ENCODE measurements at places on chromosomes 11 and 22.

DNA sequence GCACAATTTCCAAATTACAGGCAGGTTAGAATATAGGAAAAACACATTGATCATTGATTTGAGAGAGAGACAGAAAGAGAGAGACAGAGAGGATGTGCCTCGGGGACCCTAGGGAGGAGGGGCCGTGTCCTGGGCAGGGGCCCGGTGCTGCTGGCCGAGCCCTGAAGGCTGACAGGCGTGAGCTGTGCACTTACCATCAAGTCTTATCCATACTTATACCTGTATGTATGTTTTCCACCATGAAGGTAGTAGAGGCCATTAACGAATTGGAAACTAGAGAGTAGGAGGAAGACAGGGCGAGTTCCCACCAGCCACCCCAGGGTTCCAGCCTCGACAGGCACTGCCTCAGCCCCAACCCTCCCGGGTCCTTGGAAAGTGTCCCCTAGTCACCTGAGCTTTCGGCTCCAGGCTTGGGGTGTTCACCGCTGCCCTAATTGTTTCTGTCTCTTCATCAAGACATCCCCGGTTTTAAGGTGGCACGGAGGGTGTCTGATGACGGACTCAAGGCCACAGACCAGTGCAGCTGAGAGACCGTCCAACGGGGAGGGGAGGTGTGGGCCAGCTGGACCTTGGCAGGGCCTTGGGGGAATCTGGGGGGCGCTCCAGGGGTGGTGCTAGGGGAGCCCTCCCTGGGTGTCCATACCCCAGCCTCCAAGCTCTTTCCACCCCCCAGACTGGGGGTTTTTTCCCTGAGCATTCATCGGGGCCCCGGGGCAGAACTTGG, 431.3 kb downstream of the TBC1D22A start:
- no peak for DNase-seq

- DNase-seq: no peak
Measured at GRCh38 chr11:115078461-115079438, 400.4 kb downstream of the NXPE2 start.

- DNase-seq: no peak
Measured at GRCh38 chr11:2780850-2781407, 81.1 kb upstream of the KCNQ1OT1 start.

- DNase-seq: no peak
Measured at GRCh38 chr22:46598737-46599424, 21.3 kb upstream of the GRAMD4 start.

GRCh38 chr11:46252373-46252914, 25.0 kb upstream of the CREB3L1 start:
- DNase-seq: no peak

DNA sequence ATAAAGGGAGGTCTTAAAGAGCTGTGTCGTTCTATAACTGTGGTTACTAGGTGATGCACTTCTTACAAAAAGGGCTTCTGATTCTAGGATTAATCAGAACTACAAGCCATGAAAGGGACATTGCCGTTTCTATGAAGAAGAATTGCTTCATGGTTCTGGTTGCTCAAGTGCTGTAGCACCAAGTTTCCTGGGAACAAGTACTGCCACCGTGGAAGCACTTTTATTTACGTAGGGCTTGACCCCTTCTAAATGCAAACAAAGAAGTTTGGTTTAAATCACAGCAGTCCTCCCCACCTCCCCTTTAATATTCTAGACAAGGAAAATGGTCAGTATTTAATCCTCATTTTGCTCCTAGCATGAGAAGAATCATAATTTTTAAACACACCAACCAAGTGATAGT, 9.8 kb downstream of the YAP1 start:
- DNase-seq: no peak

DNA sequence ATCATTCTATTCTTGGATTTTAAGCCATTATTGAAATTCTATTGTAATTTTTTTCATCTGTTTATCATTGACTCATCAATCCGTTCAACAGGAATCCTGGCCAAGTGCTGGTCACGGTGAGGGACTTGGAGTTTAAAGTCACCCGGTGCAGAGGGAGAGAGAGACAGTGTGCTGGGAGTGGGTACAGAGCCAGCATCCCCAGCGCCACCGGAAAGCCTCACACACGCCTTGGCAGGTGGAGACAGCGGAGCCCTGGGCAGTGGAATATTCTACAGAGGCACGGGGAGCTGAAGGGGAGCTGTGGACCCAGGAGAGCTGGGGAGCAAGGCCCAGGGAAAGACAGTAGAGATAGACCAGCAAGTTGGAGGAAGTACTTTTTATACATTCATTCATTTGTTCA, 787.6 kb downstream of the BRD1 start:
- DNase-seq: no peak
